ENCODE measurements at places on chromosomes 11 and 22.

GRCh38 chr11:124623861-124624525 is 1.3 kb downstream of the TBRG1 start:
- no peak for DNase-seq

DNA sequence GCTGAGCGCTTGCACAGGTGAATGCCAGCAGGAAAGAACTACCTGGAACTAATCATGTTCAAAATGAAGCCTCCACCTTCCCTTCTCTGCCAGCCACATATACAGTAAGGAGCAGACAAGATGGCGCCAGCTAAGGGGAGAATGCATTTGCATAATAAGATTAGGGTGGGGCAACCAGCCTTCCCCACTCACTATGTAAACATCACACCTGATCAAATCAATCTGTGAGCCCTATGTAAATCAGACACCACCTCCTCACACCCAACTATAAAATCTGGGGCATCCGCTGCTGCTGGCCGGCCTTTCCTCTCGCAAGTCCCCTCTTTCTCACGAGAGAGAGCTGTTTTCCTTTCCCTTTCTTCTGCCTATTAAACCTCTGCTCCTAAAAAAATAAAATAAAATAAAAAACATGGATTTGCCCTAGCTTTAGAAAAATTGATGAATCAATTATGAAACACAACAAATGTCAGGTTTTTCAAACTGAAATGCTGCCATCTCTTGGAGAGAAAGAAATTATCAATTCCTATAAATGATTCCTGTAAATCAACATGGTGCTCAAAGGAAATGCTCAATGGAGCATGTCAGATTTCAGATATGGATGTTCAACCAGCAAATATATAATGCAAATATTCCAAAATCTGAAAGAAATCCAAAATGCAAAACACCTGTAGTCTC is 108.9 kb downstream of the SGSM3 start:
- no peak for DNase-seq

DNA sequence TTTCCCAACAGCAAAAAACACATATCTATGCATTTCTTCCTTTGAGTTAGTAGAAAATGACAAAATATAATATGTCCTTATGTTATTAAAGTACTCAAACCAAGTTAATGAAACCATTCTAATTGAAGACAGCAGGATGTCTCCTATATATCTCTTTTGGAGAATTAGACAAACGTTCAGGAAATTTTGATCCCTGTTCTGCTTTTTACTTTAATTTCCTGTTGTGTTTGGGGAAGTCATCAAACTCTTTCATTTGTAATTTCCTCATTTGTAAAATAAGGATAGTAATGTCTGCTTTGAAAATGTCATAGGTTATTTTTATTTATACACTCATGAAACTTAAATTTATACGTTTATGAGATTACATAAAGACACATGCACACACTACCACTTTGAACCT is 281.8 kb upstream of the ANO5 start:
- no peak for DNase-seq

DNA sequence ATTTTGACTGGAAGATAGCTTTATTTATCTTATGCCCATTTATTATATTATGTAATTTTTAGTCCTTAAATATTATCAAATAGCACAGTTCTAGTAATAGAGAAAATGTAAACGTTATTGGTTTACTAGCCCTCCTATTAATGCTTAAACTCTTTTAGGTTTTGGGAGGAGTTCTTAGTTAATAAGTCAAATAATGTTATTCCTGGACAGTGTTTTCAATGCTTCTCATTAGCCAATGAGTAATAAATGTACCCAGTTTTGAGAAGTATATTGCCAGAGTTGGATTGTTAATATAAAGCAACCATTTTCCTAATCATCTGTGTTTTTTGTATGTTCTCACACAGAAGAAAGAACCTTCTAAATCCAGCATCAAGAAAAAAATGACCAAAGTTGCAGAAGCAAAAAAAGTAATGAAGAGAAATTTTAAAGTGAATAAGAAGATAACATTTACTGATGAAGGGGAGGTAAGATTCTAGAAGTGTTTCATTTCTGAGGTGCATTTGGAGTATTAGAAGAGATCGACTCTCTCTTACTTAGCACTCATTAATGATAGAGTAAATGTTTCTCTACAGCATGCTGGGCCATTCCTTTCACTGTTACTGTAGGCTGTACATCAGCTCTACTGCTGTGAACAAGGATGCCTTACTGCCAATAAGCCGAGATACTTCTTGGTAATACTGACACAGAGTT is 173.4 kb downstream of the DDX10 start:
- DNase-seq = no peak

Data from activated T-helper 1 cell treated with Interleukin-2 at 50 U/mL for 16 hours (primary cell).